Karpas-422 (cell line): ENCODE measurements at places on chromosomes 13 and 19. TPM values are rescaled to one million over a fixed set of nuclear protein-coding genes. Genes with fewer than 3 reads are reported as not detected.

- no peak for DNase-seq
Observed at GRCh38 chr13:112113348-112113747, 46.4 kb downstream of the SOX1 start.

Gene ATP13A1
- 39.6 and 59.1 TPM in 2 replicates for total RNA-seq

DNA sequence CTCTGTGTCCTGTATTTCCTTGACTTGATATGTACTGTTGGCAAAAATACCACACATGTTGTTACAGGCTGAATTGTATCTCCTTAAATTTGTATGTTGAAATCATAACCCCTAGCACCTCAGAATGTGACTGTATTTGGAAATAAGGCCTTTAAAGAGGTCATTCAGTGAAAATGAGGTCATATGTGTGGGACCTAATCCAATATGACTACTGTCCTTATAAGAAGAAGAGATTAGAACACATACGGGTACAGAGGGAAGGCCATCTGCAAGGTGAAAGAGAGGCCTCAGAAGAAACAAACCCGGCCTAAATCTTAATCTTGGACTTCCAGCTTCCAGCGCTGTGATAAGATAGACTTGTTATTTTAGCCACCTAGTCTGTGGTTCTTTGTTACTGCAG, 202.5 kb downstream of the NUFIP1 start:
- DNase-seq, result peak; percentile 1

Gene ZNF491
- total RNA-seq, result 2.2 and 3.1 TPM in 2 replicates

GRCh38 chr19:53183146-53183764, 9.9 kb downstream of the ZNF665 start:
- DNase-seq, result peak; percentile 42

GRCh38 chr19:33660410-33661124, 38.8 kb downstream of the CHST8 start:
- DNase-seq, result no peak

Gene TUBGCP3
- total RNA-seq, result 49.9 and 52.8 TPM in 2 replicates
